Gastroesophageal sphincter (tissue), 4 donors: ENCODE measurements at places on chromosomes 1 and 21.

- H3K27ac ChIP-seq = no peak overlapping the region
- H3K27me3 ChIP-seq = no peaks in the 10 kb centered on the region
- no peaks in the 10 kb centered on the region for H3K36me3 ChIP-seq
- H3K4me3 ChIP-seq = no peak overlapping the region
- no peaks in the 10 kb centered on the region for H3K4me1 ChIP-seq
Observed at GRCh38 chr1:7477593-7477992, 293.5 kb upstream of the VAMP3 start.

GRCh38 chr1:43858324-43858723 is 75.3 kb upstream of the ARTN start:
- H3K36me3 ChIP-seq = peaks cover 4% of the 10 kb centered on the region
- H3K27me3 ChIP-seq = no peaks in the 10 kb centered on the region
- no peak overlapping the region for H3K4me3 ChIP-seq
- H3K27ac ChIP-seq = peak overlapping the region; percentile 78
- peak; percentile 94 for ATAC-seq
- H3K4me1 ChIP-seq = peaks cover 6% of the 10 kb centered on the region

DNA sequence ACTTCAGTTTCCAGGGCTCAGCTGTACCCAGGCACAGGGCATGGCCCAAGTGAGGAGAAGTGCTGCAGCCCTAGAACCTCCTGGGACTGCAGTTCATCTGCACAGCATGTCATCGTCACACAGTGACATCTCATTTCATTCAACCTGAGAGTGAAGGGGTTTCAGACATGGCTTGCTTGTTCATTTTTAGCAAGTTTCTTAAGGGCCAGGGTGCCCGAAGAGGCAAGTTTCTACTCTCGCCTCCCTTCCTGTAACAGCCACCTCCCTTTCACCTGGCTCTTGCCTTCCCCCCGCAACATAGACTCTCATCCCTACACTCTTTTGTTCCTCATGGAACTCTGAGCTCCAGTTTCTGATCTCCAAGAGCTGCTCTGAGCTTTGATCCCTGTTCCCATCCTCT is 108.1 kb downstream of the C1orf21 start:
- H3K4me1 ChIP-seq = peaks cover 35% of the 10 kb centered on the region
- ATAC-seq = no peak
- no peak overlapping the region for H3K27ac ChIP-seq
- no peak overlapping the region for H3K4me3 ChIP-seq

- no peak overlapping the region for H3K4me3 ChIP-seq
- no peak for ATAC-seq
- H3K27me3 ChIP-seq = no peaks in the 10 kb centered on the region
- H3K36me3 ChIP-seq = no peaks in the 10 kb centered on the region
Observed at GRCh38 chr1:222749927-222750326, 12.9 kb downstream of the FAM177B start.

GRCh38 chr1:93690341-93690740 is 8.7 kb upstream of the BCAR3 start:
- H3K4me1 ChIP-seq = no peaks in the 10 kb centered on the region
- no peak for ATAC-seq
- H3K36me3 ChIP-seq = no peaks in the 10 kb centered on the region
- H3K4me3 ChIP-seq = no peak overlapping the region

- no peaks in the 10 kb centered on the region for H3K4me1 ChIP-seq
- H3K27ac ChIP-seq = no peak overlapping the region
- no peak overlapping the region for H3K4me3 ChIP-seq
- no peaks in the 10 kb centered on the region for H3K36me3 ChIP-seq
Observed at GRCh38 chr1:2848006-2848670, 46.6 kb upstream of the TTC34 start.

DNA sequence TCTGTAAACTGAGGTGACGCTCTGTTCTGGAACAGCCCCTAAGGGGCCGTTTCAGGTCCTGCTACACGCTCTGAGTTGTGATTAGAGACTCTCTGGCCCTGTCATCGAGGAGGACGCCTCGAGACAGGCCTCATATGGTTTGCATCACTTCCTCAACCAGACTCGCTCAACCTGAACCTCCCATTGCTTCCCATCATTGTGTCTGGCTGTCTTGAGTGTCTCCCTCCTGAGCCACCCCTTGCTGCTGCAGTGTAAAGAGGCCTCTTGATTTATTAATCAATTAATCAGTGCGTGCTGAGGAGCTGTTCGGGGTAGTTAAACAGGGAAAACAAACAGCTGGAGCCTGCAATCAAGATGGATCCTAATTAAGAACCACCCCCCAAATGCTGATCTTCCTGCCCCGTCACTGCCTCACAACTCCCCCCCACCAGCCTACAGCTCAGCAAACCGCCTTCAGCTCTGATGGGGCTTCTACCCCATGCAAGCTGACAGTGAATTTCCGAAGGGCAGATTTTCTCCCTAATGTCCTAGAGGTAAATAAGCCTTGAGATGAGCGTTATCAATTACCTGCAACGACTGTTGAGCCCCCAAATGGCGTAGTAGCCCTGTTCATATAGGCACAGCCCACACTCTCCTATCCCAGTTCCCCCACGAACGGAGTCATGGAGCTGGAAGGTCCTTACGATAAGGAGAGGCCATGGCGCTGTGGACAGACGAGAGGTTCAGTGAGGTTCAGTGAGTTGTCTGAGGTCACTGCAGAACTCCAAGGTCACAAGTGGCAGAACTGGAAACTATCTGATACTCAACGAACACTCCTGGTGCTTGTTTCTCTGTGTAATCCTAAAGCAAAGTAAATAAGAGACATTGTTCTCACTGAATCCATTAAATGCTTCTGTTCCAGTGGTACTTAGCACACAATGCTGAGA is 210.6 kb downstream of the KIF26B start:
- no peak overlapping the region for H3K4me3 ChIP-seq
- H3K36me3 ChIP-seq = no peaks in the 10 kb centered on the region
- H3K27me3 ChIP-seq = no peaks in the 10 kb centered on the region
- no peaks in the 10 kb centered on the region for H3K4me1 ChIP-seq

DNA sequence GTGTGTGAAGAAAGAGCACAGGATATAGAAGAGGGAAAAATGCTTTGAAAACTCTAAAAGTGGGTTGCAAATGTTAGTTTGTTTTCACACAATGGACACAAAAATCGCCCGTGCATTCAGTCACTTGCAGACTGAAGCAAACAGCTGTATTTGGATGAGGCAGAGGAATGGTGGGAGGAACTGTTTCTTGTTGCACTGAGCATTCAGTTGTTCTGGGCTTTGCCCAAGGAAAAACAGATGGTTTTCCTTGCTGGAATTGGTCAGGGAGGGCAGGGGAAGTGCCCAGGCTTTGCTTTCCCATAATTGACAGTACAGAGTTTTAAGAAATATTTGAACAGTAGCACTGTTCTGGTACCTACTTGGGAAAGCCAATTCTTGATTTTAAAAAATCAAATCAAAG is 19.5 kb upstream of the WARS2 start:
- no peaks in the 10 kb centered on the region for H3K4me1 ChIP-seq
- no peak overlapping the region for H3K4me3 ChIP-seq
- H3K27me3 ChIP-seq = no peaks in the 10 kb centered on the region
- H3K27ac ChIP-seq = no peak overlapping the region
- ATAC-seq = no peak
